A673 (cell line): ENCODE measurements at places on chromosomes 5 and 9.

GRCh38 chr9:133370685-133371084, 5.2 kb downstream of the SURF4 start:
- DNase-seq, result no peak
- H3K27ac ChIP-seq, result no peak overlapping the region
- no peaks in the 10 kb centered on the region for H3K4me1 ChIP-seq

DNA sequence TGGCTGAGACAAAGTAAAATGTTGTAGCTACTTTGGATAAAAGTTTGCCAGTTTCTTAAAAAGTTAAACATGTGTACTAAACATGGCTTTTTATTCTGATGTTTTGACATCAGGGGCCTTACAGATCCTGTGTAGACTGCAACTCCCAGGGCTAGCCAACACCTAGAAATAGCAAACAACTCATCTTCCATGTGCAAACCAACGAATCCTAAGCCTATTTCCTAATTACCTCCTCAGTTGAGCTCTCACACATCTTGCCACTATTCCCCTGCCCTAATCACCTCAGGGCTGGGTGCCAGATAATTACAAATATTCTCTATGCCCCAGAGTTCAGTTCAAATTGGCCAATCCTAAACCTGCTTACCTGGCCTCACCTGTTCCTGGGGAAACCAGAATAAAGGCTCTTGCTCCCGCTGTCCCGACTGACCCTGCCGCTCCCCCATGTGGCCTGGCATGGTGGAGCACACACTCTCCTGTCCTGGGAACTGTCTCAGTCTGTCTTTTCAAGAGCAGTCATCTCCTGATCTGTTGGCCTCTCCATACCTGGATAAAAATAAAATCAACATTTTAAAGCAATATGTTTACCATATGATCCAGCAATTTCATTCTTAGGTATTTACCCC, 37.1 kb upstream of the FAM169A start:
- DNase-seq, result no peak
- H3K4me3 ChIP-seq, result no peak overlapping the region
- no peaks in the 10 kb centered on the region for H3K27me3 ChIP-seq
- H3K27ac ChIP-seq, result no peak overlapping the region

GRCh38 chr9:89444274-89444673, 53.6 kb downstream of the SEMA4D start:
- H3K4me1 ChIP-seq, result no peaks in the 10 kb centered on the region
- DNase-seq, result no peak
- H3K4me3 ChIP-seq, result no peak overlapping the region
- no peaks in the 10 kb centered on the region for H3K27me3 ChIP-seq

DNA sequence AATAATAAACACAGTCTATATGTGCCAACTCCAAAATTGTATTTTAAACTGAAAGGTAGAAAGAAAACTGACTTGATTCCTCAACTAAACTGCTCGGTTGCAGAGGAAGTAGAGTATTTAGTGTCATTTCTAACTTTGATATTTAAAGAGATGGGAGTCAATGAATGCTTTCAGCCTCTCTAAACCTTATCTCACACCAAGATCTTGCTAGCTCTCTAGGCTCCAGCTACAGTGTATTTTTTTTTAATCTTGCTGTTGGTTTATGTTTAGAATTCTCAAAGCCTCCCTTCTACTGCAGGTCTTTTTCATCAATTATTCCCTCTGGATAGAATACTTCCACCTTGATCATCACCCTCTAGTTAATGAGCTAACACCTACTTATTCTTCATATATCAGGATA, 419.4 kb upstream of the ZNF462 start:
- no peaks in the 10 kb centered on the region for H3K27me3 ChIP-seq
- H3K4me1 ChIP-seq, result no peaks in the 10 kb centered on the region
- no peaks in the 10 kb centered on the region for H3K36me3 ChIP-seq

DNA sequence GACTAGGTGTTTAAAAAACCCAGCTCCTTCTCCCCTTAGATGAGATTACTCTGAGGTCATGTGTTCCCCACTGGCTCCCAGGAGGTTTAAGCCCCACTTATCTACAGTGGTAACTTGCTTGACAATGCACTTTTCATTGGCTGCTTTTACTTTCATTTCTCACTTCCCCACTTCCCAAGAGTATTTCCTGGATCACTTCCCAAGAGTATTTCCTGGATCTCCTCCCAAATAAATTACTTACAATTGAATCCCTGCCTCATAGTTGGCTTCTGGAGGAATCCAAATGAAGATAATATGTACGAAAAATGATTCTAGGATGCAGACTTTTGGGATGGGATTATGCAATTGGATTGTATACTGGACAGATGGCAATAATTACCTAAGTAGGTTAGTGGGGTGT, 47.1 kb upstream of the CHSY3 start:
- no peaks in the 10 kb centered on the region for H3K27me3 ChIP-seq
- DNase-seq, result no peak
- no peak overlapping the region for H3K27ac ChIP-seq

GRCh38 chr9:35603506-35603985, 1.5 kb upstream of the TESK1 start:
- peaks cover under 1% of the 10 kb centered on the region for H3K36me3 ChIP-seq
- no peaks in the 10 kb centered on the region for H3K27me3 ChIP-seq
- no peak for DNase-seq
- H3K27ac ChIP-seq, result peak overlapping the region; percentile 79
- H3K4me3 ChIP-seq, result peak overlapping the region; percentile 79

DNA sequence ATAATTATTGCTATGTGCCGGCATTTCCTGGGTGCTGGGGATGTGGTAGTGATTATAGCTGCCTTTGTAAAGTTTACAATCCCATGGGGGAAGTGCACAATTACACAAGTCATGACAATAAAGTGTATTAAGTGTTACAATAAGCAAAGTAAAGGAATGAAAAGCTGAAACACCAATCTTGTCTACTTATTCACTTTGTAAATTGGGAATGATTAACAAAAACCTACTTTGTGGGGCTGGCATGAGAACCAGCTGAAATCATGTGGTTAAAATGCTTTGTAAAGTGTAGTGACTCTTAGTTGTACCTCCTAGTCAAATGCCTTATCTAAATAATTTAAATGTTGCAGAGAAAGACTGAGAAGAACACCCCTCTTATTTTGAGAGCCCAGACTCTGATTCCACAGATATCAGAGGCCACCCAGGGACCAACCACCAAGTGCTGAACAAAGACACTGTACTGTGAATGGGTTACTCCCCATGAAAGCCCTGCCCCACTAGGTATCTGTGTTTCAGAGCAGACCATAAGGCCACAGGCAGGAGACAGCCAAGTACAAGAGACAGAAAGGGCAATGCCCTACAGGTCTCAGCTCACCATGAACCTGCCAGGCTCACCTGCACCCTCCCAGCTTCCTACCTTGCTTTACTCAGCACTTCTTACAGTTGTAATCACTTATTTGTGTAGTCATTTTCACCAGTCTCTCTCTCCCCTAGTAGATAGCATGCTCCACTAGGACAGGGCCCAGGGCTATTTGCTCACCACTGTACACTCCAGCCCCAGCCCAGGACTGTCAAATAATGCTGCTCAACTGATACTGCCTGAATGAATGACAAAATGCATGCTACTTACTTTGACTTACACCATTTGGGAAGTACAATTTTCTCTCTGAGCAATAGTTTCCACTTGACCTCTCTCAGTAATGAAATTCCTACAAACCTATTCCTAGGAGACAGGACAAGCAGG, 101.6 kb upstream of the APC start:
- H3K27ac ChIP-seq, result peak overlapping the region; percentile 45
- no peaks in the 10 kb centered on the region for H3K36me3 ChIP-seq
- H3K4me1 ChIP-seq, result peaks cover 22% of the 10 kb centered on the region
- no peak overlapping the region for H3K4me3 ChIP-seq

DNA sequence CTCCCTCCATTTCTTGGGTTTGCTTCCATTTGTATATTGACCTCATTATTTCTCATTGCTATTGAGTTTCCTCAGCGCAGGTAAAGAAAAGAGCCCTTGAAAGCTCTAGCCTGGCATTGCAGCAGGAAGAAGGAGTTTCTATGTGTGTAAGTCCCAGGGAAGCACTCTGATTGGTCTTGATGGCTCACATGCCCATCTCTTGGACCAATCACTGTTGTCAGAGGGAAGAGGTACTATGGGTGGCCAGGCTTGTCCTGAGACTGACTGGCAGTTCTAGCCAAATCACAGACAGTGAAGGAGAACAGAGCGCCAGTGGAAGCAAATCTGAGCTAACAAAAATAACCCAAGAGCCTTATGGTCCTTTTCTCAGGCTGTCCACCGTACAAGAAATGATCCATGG, 219.0 kb downstream of the PAX5 start:
- DNase-seq, result no peak
- no peaks in the 10 kb centered on the region for H3K4me1 ChIP-seq
- peaks cover 9% of the 10 kb centered on the region for H3K27me3 ChIP-seq
- no peaks in the 10 kb centered on the region for H3K36me3 ChIP-seq
- no peak overlapping the region for H3K4me3 ChIP-seq

GRCh38 chr9:109969011-109969410, 189.0 kb downstream of the PALM2AKAP2 start:
- no peak overlapping the region for H3K4me3 ChIP-seq
- no peaks in the 10 kb centered on the region for H3K27me3 ChIP-seq
- no peak for DNase-seq

GRCh38 chr5:147472664-147473475, 37.0 kb downstream of the DPYSL3 start:
- H3K4me1 ChIP-seq, result peaks cover 15% of the 10 kb centered on the region
- no peak overlapping the region for H3K27ac ChIP-seq
- H3K27me3 ChIP-seq, result no peaks in the 10 kb centered on the region
- DNase-seq, result peak; percentile 46
- H3K4me3 ChIP-seq, result no peak overlapping the region
- no peaks in the 10 kb centered on the region for H3K36me3 ChIP-seq

DNA sequence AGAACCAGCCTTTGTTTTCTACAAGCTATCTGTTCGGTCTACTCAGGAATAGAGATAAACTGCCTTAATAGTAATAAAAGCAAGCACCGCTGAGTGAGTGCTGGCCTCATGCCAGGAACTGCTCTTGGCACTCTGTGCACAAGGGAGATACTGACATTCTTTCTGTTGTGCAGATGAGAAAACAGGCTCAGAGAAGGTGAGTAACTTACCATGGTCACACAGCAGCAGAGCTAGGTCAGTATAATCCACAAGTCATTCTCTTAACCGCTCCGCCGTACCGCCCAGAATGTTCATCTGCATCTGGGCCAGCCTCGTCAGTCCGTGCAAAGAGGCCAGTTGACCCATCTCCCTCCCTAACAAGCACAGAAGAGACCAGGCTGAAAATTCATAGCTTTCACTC, 27.4 kb downstream of the QRFP start:
- H3K4me1 ChIP-seq, result peaks cover 23% of the 10 kb centered on the region
- no peaks in the 10 kb centered on the region for H3K27me3 ChIP-seq
- peaks cover 51% of the 10 kb centered on the region for H3K36me3 ChIP-seq
- DNase-seq, result peak; percentile 70
- peak overlapping the region; percentile 7 for H3K27ac ChIP-seq

DNA sequence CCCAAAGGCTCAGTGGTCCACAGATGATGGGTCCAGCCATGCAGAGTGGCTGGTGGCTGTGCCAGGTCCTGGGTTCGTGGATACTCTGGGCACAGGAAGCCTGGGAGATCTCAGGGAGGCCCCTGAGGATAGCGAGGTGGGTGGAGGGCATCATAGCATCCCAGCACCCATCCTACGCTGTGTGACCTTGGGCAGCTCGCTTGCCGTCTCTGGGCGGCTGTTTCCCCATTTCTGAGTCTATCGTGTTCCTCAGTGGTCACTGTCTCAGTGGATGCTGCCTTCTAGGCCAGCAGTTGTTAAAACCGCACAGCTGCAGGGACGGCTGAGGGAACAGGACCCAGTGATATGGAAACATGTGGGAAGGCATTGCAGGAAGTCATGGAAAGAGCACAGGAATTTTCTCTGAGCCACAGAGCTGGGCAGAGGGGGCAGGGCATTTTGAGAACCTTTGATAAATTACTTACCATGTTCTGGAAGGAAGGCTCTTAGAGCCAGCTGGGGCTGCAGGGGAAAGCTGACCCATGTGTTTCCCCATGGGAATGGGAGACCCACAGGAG, 86.4 kb upstream of the COL5A1 start:
- H3K36me3 ChIP-seq, result no peaks in the 10 kb centered on the region
- no peaks in the 10 kb centered on the region for H3K27me3 ChIP-seq
- no peak for DNase-seq
- H3K27ac ChIP-seq, result no peak overlapping the region

GRCh38 chr5:60668686-60669304, 31.2 kb downstream of the DEPDC1B start:
- H3K4me3 ChIP-seq, result no peak overlapping the region
- H3K36me3 ChIP-seq, result no peaks in the 10 kb centered on the region
- no peak overlapping the region for H3K27ac ChIP-seq
- H3K27me3 ChIP-seq, result no peaks in the 10 kb centered on the region

DNA sequence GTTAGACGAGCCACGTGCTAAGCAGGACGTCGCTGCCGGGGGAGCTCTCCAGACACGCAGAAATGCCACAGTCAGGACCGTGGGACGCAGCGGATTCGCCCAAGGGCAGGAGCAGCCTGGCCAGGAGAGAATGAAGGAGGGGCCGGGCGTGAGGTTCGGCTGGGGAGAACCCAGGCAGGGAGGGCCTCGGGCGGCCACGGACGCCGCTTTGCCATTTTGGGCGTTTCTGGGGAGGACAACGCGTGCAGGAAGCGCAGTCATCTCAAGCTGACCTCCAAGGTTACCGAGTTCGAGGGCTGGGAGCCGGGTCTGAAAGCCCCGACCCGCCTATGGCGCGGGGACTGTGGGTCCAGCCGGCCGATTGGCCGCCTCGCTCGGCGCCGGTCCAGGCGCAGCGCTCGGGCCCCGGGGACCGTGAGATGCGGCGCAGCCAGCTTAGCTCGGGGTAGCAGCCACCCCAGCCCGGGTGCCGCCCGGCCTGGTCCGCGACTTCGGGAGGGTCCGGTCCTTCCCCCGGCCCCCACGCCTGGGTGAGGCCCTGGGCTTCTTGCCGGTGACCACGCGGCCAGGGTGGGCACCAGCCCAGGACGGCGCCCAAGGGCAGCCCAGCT, 760 bp upstream of the MAN1B1 start:
- H3K27ac ChIP-seq, result peak overlapping the region; percentile 88
- peak overlapping the region; percentile 67 for H3K4me3 ChIP-seq
- no peak for DNase-seq
- H3K36me3 ChIP-seq, result no peaks in the 10 kb centered on the region
- peaks cover 25% of the 10 kb centered on the region for H3K4me1 ChIP-seq

DNA sequence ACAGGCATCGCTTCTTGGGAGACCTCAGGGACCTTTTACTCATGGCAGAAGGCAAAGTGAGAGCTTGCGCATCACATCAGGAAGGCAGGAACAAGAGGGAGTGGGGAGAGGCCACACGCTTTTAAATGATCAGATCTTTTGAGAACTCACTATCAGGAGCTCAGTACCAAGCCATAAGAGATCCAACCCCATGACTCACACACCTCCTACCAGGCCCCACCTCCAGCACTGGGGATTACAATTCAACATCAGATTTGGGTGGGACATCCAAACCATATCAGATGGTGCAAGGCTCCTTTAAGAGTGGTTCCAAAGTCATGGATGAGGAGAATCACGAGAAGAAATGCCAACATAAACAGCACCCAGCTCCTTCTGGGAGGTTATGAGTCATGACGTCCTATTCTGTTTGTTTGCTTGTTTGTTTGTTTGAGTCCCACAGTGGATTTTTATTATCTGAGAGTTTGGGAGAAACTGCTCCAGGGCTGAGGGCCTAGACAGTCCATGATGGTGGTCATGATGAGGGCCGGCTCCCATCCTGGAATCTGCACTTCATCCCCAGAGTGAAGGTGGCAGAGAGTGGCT, 453.5 kb downstream of the GADD45G start:
- H3K4me1 ChIP-seq, result no peaks in the 10 kb centered on the region
- no peak for DNase-seq
- H3K27me3 ChIP-seq, result no peaks in the 10 kb centered on the region
- H3K27ac ChIP-seq, result no peak overlapping the region

- H3K27me3 ChIP-seq, result no peaks in the 10 kb centered on the region
- no peak overlapping the region for H3K4me3 ChIP-seq
- no peaks in the 10 kb centered on the region for H3K36me3 ChIP-seq
- H3K4me1 ChIP-seq, result no peaks in the 10 kb centered on the region
- H3K27ac ChIP-seq, result no peak overlapping the region
Observed at GRCh38 chr5:125154301-125155110, 408.1 kb upstream of the ZNF608 start.
